Neural progenitor cell (in vitro differentiated cells): ENCODE measurements at places on chromosomes 6 and 20. TPM values are rescaled to one million over a fixed set of nuclear protein-coding genes. Genes with fewer than 3 reads are reported as not detected.

- DNase-seq: no peak
These were observed 559.5 kb upstream of the PTCHD4 start for GRCh38 chr6:48670546-48670945.

GRCh38 chr6:130020073-130020906 is 1.9 kb downstream of the L3MBTL3 start:
- DNase-seq: peak; percentile 45

DNA sequence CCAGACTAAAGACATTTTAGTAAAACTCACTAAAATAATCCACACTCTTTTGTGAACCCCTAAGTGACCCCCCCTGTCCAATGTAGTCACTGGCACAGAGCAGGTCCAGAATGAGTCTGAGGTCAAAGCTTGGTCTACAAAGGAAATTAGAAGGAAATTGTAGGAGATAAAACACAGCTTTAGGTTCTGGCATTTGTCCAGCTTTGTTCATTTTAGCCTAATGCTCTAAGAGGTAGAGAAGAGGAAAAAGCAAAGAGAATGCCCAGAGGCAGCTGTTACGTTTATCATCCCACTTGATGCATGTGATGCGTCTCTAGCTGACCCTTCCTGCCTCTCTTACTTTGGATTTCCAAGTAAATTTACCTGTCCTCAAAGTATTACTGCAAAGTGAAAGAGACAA is 62.5 kb downstream of the CNKSR3 start:
- DNase-seq: no peak

CD93 gene
- not detected in 2 replicates for total RNA-seq

DNA sequence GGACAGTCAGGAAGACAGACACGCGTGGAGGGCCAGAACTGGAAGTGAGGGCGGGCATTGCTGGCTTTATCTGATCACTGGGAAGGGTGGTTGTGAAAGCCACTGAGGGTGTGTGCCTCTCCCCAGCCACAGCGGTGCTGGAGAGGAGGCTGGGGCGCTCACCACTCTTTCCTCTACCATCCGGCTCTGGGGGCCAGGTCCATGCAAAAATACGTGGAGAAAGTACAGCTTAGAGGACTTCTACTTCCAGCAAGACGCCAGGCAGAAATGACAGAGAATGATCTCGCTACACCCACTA is 148.8 kb upstream of the RPS6KA2 start:
- no peak for DNase-seq

DNA sequence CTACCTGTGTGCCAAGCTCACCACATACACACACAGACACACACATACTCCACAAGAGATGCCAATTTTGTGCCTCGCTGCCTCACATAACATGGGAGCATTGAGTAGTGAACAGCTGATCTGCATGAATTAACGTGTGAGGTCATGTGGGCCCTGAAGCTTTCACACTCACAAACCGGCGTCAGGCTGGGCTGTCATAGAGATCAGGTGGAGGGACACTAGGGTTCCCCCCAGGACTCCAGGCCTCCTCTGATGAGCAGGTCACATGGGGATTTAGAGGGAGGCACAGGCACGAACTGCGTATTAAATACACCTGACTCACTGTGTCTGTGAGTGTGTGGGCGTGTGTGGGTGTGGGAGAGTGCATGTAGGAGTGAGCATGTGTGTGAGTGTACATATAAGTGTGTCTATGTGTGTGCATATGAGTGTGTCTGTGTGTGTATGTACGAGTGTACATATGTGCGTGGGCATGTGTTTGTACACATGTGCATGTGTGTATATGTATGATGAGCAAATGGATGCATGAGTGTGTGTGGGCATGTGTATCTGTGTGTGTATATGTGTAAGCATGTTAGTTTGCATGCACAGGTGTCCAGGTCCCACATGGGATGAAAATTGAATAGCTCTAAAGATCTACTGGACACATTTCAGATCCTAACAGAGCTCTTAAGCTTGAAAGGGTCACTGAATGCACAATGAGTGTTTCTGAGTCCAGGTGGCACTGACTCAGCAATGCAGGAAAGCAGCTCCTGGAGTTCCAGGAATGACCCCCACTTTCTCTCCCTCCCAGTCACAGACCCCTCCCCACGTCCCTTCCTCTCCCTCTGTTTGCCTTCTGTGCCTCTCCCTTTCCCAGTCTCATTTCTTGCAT is 336.6 kb downstream of the PREX1 start:
- DNase-seq: no peak
